Activated CD4-positive, alpha-beta T cell treated with anti-CD3 and anti-CD28 coated beads for 36 hours (primary cell): ENCODE measurements at places on chromosomes 6 and 20.

- DNase-seq: no peak
These were observed 14.6 kb downstream of the ADGRB3 start for GRCh38 chr6:68649669-68650068.

DNA sequence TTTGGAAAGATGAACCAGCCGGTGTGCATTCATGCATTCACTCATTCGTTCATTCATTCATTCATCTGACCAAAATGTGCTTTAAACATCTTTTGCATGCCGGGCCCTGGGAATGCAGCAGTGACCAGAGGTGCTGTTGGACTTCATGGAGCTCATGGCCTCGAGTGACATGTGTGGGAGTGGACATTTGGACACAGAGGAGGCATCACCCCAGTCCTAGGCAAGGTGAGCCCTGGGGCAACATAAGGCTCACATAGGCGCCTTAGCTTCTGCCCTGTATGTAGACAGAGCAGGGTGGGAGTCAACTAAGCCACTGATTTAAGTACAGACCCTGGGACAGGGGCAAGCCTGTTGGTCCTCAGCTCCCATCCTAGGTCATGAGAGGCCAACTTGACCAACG lies 71.6 kb downstream of the STK35 start:
- no peak for DNase-seq

- DNase-seq: no peak
These were observed 16.0 kb upstream of the VIP start for GRCh38 chr6:152734630-152735029.

DNA sequence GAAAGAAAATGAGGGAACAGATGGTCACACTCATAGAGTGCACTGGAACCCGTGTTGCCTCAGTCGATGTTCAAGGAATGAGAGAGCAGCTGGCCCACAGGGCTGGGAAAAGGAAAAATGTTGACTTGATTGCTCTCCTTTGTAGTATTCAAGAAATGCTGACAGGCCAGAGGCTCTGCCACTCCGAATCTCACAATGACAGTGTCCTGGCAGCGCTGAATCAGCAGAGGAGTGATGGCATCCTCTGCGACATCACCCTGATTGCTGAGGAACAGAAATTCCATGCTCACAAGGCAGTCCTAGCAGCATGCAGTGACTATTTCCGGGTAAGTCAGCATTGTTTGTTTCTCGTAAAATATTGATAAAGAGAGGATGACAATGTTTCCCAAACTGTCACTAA lies 51.3 kb downstream of the KLHL32 start:
- DNase-seq: no peak

DNA sequence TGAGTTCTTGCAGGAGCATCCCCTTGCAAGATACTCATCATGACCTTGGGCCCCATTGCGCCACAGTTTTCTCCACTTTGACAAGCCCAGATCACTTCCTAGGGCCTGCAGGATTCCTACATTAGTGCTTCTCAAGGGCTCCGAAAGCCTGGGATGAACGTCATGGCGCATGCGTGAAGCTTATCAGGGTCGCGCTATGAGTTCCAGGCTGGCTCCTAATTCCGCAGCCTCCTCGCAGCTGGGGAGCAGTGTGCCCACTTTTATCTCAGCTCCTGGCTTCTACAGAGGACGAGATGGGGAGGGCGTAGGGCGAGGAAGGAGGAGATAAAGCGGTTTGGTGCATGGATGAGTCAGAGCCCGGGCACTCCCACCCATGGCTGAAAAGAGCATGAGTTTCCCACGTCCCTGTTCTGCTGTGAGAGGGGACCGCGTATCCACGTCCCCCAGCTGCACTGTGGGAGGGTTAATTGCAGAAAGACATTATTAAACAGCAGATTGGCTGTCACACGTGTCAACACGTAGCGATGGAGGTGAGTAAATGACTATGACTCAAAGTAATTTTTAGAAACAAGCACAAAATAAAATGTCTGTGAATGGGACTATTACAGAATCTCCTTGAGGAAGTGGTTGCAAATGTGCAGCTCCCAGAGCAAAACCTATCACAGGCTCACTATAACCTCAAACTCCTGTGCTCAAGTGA lies 72.9 kb upstream of the DSP start:
- DNase-seq: peak; percentile 8

- peak; percentile 11 for DNase-seq
These were observed 27.3 kb downstream of the C6orf89 start for GRCh38 chr6:36913082-36913481.

- DNase-seq: peak; percentile 59
These were observed 31.0 kb downstream of the CDK5RAP1 start for GRCh38 chr20:33370291-33370690.

DNA sequence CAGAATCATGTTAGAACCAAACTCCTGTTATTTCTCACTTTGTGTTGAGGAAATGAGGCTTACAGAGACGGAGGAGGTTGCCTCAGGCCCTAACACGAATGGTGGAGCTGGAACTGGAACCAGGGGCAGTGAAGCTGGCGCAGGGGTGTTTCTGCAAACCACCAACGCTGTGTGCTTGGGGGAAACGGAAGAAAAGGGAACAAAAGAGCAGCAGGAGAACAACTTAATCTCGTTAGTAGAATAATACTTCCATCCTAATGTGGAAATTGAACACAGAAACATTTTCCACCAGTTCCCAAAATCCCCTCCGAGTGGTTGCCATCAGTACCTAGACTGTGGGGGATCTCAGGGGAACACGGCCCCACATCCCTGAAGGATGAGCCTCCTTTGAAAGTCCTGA lies 103.4 kb upstream of the FRMD1 start:
- no peak for DNase-seq

DNA sequence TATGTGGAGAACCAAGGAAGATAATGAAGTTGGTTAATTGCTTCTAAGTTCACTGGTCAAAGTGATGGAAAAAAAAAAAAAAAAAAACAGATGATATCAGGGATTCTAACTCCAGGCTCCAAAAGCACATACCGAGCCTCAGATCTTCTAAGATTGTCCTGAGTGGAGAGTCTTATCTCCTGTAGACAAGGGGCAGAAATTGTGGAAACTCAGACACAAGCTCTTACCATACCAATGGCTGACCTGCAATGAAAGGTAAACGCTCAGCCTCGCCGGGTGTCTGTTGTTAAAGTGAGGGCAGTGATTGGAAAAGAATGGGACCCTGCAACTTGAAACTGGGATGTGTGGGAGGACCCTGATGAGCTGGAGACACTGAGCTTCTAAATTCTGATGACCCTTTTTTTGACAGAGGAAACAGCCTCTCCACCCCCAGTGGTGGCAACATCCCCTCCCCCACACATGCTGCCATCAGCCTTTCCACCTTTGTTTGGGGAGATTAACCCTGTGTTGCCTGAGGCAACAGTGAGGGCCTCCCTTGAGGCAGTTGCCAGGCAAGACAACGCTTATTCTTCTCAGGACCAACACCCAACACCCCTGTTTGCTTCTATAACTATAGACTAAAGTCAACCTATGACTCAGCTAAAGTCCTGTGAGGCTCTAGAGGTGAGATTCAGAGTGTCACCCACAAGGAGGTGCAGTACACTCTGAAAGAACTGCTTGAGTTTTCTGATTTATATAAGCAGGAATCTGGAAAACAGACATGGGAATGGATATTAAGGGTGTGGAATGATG lies 154.0 kb downstream of the THBS2 start:
- DNase-seq: no peak

- DNase-seq: no peak
These were observed 147.0 kb downstream of the CDH26 start for GRCh38 chr20:60104993-60105803.

GRCh38 chr6:131258010-131258652 lies 122.9 kb downstream of the AKAP7 start:
- DNase-seq: no peak

- no peak for DNase-seq
These were observed 169.9 kb upstream of the CST7 start for GRCh38 chr20:24779131-24779530.

DNA sequence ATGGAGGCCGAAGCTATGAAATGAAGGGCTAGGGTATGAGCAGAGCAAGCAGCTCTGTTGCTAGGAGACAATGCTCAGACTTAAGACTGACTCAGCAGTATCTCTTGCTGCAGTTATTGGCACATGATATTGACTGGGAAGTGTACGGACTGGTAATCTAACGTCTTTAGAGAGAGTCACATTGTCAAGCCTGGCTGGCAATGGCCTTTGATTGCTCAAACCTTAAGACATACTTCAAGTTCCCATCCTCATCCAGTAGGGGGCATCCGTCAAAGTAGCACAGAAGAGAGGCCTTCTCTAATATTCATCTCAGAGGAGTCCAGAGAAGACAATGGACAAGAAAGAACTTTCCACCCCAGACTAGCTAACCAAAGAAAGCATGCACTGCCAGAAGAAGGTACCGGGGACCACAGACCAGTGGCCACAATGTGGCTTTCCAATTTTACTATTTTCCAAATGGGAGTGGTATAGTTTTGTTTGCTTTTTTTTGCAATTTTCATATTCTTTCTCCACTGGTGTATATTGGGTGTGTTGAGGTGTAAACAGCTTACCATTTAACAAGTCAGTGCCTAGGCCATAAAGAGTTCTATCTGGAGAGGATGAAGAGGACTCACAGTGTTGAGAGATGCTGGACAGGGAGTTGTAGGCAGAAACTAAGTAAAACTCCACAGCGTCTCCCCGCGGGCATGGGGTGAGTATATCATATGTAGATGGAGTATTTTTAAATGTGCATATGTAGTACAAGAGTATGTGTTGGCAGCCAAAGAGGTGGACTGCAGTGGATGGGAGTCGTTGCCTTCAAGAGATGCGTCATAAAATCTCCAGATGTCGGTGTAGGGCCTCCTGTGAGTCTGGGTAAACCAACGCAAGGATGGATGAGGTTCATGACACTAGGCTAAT lies 36.7 kb downstream of the LRFN2 start:
- DNase-seq: peak; percentile 40

DNA sequence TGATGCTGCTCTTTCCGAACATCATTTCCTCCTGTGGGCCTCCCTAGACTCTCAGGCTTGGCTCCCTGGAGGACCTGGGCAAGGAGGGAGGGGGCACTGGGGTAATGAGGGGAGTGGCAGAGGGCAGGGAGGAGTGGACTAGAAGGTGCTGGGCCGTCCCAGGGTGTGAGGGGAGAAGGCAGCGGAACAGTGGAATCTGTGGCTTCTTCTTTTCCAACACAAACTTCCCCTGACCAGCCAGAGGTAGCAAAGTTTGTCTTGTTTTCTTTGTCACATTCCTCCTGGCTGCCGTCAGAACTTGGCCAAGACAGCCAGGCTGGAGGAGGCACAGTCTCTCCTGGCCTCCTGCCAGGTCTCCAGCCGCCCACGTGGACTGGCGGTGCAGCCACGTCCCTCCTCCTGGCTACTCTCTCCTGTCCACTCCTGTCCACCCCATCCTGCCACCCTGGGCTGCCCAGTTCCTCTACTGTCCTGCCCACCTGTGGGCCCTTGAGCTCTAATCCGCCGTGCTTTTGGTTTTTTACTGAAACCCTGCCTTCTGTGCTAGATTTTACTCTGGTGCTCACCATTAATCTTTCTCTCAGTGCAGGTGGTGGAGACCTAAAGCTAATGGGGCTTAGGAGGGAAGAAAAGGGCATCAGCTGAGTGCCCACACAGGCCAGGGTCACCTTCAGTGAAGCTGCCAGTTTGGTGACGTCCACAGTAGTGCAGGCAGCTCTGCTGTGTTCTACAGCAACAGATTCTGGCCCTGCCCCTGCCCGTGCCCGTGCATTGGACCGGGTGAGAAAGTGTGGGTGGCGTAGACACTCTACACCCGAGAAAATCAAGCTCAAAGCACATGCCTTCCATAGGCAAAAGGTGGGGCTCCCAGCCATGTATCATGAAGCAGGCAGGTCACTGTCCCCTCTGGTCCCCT lies 2.8 kb upstream of the CDSN start:
- DNase-seq: no peak

DNA sequence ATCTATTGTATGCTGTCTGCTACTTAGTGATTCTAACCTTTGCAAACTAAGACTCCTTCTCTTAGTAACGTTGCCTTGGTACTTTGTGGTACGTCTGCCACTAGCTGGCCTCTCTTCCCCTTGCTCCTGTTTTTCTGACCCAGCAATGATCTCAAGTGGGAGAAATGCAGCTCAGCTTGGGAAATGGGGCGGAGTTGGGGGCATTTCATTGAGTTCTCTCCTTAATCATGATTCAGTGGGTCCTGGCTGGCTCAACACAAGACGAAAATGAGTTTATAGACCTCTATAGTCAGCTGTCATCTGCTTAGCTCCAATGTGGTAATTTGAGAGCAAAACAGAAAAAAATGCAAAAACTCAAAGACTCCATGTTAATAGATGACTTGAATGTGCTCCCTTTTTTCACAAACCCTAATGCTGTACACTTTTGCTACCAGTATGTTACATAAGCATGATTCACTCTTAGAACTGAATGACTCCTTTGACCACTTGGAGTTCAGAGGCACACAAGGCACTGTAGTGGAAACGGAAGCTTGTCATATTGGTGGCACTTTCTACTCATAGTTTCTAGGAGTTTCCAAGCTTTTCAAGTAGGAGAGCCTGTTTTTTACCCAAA lies 55.3 kb upstream of the SOX4 start:
- no peak for DNase-seq

DNA sequence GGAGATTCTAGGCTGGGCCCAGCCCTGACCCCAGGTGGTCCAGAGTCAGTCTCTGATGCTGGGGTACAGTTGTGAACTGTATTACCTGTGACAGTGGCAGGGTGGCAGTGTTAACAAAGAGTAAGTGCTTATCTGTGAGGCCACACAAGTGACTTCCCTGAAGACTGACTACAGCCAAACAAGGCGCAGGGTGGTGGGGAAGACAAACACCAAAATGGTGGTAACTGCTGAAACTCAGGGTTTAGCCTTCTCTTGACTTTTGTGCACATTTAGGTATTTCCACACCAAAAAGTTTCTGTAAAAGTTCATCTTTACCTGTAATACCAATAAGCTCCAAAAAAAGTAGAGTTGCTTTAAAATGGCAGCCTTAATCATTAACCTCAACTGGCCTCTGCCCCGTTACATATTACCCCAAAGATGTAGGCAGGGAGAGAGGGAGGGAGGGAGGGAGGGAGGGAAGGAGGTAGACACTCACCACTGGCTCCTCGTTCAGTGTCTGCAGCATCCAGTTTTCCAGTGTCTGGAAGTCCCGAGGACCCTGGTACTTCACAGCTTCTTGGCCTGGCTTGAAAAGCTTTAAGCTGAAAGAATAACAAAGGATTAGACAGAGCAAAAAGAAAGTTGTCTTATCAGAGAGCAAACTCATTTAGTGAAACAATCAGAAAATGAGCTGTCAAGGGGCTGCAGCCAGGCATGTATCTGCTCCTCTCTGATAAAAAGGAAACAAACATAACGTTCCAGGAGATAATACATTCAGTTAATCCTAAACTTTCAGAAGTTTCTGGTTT lies 11.3 kb downstream of the TXNDC5 start:
- no peak for DNase-seq

DNA sequence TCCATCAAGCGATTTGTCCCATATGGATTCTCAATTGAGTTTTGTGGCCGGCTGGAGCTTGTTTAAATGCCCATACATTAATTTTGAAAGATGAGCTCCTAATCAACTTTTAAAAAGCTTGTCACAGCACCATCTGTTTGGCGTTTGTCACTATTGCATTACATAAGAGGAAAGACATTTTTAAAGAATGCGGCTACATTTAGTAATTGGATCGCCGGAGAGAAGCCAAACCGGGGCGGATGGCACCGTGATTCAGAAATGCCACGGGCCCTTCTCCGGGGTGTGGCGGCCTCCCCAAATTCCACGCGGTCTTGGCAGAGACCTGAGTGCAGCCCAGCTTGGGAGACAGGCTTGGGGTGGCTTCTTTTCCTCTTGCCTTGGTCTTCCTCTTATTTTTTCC lies 67.7 kb upstream of the ZNFX1 start:
- no peak for DNase-seq

GRCh38 chr6:43927532-43928210 lies 157.7 kb downstream of the VEGFA start:
- no peak for DNase-seq
